ENCODE measurements at places on chromosomes 7 and 10.
A peak's percentile ranks its signal among the peaks of the same experiment; 100 is the strongest.

GRCh38 chr7:111137296-111138192 lies 46.6 kb downstream of the LRRN3 start:
- peak; percentile 40 for DNase-seq

- no peak for DNase-seq
Measured at GRCh38 chr10:4189281-4189680, 404.3 kb upstream of the KLF6 start.

GRCh38 chr10:103448746-103449145 lies 3.4 kb downstream of the CALHM2 start:
- DNase-seq: no peak

GRCh38 chr7:78770422-78771410 lies 682.8 kb downstream of the MAGI2 start:
- no peak for DNase-seq

GRCh38 chr7:146698995-146699610 lies 582.5 kb downstream of the CNTNAP2 start:
- no peak for DNase-seq

DNA sequence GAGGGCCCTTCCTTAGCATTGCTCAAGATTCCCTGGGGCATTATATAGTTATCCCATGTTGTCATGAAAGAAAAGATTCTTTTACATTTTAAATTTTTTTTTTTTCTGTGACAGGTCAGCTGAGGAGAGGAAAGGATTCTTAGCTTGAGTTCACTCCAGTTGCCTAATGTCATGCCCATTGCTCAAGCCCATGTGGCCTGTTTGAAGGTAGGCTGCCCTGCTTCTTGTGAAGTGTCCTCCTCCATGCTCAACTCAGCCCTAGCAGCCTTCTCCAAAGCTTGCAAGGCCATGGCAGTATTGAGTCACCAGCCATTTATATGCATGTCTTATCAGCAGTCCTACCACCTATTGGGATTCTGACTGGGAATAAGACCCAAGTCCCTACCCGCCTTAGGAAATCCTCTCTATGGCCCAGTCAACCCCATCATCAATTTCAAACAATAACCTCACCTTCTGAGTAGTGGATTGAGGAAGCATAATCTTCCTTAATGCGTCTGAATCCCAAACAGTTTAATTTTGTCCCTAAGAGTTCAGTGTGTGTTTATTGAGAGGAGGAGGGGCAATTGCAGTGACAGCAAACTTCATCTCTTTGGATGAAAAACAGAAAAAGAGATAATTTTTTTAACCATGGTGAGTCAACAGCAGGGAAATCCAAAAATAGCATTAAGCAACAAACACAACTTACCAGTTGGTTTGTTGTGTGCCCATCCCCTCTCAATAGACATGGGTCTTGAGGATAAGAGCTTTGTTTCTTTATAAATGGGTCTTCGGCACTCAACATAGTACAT lies 38.6 kb upstream of the WASL start:
- no peak for DNase-seq

- no peak for DNase-seq
Measured at GRCh38 chr10:124998624-124999291, 56.8 kb downstream of the ZRANB1 start.

GRCh38 chr7:135285547-135286233 lies 52.1 kb downstream of the STRA8 start:
- DNase-seq: no peak
